NCI-H1105 (cell line): ENCODE measurements at places on chromosomes 7 and 10.

GRCh38 chr7:27972276-27972675 is 208.3 kb downstream of the JAZF1 start:
- DNase-seq = no peak

DNA sequence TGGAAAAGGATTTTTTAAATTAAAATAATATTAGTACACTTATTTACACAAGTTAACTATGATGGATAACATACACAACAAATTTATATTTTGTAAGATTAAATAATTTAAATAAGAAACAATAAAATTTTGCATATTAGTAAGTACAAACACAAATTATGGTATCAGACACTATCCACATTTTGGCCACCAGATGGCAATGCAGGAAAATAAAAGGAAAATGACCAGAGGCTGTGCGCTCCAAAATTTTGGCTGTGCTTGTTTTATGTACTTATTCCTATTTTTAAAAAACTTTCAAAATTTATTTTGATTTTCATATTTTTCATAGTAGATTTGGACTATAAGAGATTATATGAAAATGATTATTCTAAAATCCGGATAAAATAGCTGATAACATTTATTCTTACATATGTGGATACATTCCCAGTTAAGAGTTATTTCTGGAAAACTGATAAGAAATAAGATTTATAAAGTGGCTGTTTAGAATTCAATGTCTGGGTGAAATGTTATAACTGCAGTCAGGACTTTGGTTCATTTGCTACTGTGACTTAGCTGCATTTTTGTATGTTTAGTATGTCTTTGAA is 274.7 kb upstream of the HGF start:
- DNase-seq = peak; percentile 39

- DNase-seq = no peak
Observed at GRCh38 chr7:70719125-70719524, 412.8 kb upstream of the GALNT17 start.

DNA sequence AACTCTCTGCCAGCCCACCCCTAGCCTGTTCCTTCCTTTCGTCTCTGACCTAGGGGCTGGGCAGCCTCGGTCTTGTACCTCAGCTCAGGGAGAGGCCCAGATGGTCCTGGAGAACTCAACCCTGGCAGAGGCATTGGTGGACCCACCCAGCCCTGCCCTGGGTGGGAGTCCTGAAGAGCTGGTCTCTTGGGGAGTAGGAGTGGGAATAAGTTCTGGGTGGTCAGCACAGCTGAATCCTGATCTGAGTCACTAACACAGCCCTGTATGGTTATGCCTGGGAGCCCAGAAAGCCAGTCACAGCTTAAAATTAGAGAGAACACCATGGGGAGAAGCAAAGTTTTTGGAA is 84.0 kb downstream of the SORBS1 start:
- no peak for DNase-seq

- DNase-seq = no peak
Observed at GRCh38 chr7:129388333-129389098, 45.7 kb upstream of the STRIP2 start.

- no peak for DNase-seq
Observed at GRCh38 chr10:95964756-95965155, 57.0 kb downstream of the CC2D2B start.

GRCh38 chr7:17097668-17098297 is 200.7 kb upstream of the AHR start:
- DNase-seq = no peak

- no peak for DNase-seq
Observed at GRCh38 chr7:121012919-121013318, 24.4 kb downstream of the CPED1 start.

DNA sequence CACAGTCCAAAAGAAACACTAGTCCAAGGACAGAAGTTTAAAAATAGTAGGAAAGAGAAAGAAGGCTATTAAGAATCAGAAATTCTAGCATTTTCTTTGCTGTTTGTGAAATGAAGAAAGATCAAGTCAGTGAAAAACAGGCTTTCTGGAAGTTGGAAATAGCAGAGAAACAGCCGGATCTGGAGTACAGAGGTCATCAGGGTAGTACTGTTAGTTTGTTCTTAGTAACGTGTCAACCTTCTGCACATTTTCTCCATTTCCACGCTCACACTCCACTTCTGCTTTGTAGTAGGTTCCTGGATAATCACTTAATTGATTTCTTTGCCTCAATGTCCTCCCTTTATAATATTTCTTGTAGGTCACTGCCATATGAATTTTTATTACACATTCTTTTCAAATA is 322.6 kb downstream of the PCLO start:
- DNase-seq = no peak

- DNase-seq = no peak
Observed at GRCh38 chr10:5811387-5811821, 1.8 kb downstream of the GDI2 start.

DNA sequence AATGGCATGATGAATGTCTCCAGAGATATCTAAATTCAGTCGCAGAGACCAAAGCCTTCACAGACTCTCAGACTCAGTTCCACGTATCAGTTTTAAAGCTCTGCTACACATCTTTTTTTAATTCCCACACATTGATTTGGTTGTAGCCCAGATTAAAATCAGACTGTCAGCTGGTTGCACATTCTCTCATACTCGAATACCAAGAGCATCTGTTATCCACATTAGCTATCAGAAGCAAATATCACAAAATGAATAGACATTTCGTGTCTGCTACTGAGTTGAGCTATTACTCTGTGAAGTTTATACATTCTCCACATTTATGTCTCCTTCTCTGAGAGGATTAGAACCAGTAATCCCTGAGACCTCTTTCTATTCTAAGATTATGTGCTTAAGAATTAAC is 229.2 kb downstream of the GPAM start:
- DNase-seq = no peak

- no peak for DNase-seq
Observed at GRCh38 chr7:102068846-102069245, 217.8 kb upstream of the SH2B2 start.

GRCh38 chr7:92503767-92504166 is 24.6 kb downstream of the PEX1 start:
- DNase-seq = no peak

GRCh38 chr10:86918022-86918471 is 39.4 kb downstream of the MMRN2 start:
- no peak for DNase-seq

DNA sequence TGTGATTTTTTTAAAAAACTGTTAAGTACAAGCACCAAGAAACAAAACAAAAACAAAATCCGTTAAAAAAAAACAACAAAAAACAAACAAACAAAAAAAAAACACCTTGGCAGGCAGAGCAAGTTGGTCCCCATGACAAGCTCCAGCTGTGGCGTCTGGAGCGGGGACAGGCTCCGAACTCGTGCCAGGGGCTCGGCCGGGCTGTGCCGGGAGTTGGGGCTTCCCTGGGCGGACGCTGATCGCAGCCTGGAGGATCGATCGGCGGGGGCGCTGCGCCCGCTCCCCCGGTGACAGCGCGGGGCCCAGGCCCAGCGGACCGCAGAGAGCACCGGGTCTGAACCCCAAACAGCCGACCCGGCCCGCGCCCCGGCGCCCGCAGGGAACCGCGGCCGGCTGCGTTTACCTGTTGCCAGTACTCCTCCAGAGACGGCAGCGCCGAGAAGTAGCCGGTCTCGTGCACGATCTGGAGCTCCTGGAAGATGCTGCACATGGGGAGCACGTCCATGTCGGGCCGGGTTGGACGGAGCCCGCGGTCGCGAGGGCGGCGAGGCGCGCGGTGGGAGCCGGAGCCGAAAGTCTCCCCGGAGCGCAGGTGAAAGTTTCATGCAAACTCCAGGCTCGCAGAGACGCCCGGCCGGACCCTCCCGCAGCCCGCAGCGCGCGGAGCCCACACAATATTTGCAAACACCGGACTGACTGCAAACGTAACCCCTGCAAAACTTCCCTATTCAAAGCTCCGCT is at the start of gene KLF6:
TSS of gene KLF6 (minus strand) at position 700 of the 741 bp plus-strand sequence. CDS start at position 505, 195 bp downstream.
- DNase-seq = no peak

GRCh38 chr7:123711832-123712293 is 36.9 kb downstream of the WASL start:
- no peak for DNase-seq

DNA sequence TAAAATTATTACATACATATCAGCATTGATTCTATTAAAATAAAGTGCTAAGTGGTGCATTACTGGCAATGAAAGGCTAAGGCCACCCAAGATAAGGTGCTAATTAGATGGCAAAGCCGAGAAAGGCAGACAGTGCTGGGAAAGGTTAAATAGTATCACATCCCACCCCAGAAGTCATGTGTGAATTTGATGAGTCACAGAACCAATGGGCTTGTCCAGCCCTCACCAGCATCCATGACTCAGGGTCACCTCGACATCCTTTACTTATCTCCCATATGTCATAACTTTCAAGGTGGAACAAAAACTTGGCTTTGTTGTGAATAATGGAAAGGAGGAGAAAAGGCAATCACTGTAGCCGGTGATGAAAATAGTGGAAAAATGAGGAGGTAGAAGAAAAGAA is 459.1 kb downstream of the PLXNA4 start:
- no peak for DNase-seq

- DNase-seq = no peak
Observed at GRCh38 chr7:159040146-159040545, 104.5 kb downstream of the VIPR2 start.

DNA sequence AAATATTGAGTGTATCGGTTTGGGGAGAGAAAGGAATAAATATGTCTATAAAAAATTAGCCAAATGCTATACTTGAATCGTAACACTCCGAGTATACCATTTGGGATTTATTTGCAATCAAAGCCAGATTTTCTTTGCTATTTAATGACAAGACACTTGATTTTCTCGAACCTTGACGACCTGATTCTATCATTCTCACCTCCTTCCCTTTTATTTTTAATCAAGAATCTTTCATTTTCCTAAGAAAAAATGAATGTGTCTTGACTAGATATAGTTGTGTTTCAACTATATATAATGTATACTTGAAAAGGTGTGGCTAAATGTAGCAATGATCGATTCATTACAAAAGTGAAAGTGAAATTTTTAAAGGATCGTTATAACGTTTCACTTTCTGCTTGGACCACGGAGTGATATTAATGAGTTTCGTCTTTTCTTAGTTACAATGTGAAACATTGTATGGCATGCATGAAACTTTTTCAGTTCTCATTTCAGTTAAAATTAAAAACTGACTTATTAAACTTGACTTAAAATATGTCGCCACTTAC is 562 bp downstream of the NUB1 start:
- no peak for DNase-seq
